HT-29 (cell line): ENCODE measurements at places on chromosomes 12 and 14.

DNA sequence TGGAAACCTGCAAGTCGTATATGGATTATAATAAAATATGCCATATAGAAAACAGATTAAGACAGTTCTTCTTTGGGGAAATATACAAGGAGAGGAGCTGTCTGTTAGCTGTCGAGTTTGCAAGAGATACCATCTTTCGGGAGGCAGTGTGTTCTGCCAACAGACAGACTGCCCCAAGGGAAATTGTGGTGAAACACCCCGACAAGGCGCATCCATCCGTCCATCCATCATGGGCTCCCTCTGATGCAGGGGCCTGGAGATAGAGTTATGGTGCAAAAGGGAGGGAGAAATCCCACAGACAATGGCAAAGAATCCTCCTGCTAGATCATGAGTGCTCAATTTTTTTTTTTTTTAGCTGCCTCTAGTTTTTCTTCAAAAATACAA, 156.3 kb downstream of the DPF3 start:
- no peak for DNase-seq

GRCh38 chr12:25058012-25058411, 109.1 kb upstream of the BCAT1 start:
- DNase-seq: no peak

- DNase-seq: no peak
These were observed 58.3 kb downstream of the CALM1 start for GRCh38 chr14:90455100-90455571.

- DNase-seq: no peak
These were observed 8.1 kb downstream of the GPR84 start for GRCh38 chr12:54356228-54356627.

DNA sequence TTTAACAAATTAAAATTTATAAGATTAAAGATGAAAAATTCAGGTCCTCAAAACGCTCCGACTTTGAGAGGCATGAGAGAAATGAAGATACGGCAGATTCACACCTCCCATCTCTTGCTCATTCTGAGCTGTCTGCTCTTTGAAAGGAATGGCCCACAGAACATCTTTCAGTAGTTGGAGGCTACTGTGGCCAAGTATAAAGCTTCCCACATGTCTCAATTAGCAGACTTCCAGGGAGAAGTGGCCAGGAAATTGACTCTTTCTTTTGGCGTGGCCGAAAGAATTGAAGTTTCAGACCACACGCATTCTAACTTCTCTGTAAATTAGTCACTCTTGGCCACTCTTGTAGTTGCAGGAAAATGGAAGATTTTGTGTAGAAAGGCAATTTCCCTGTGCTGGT, 129.2 kb downstream of the DIP2B start:
- DNase-seq: no peak
